Hematopoietic multipotent progenitor cell treated with erythropoietin and hydrocortisone succinate and interleukin-3 and kit ligand, for 6 days (in vitro differentiated cells): ENCODE measurements at places on chromosomes 3 and 15.
A peak's percentile ranks its signal among the peaks of the same experiment; 100 is the strongest.

GRCh38 chr15:67571648-67572415 is 29.3 kb downstream of the MAP2K5 start:
- no peak for DNase-seq

DNA sequence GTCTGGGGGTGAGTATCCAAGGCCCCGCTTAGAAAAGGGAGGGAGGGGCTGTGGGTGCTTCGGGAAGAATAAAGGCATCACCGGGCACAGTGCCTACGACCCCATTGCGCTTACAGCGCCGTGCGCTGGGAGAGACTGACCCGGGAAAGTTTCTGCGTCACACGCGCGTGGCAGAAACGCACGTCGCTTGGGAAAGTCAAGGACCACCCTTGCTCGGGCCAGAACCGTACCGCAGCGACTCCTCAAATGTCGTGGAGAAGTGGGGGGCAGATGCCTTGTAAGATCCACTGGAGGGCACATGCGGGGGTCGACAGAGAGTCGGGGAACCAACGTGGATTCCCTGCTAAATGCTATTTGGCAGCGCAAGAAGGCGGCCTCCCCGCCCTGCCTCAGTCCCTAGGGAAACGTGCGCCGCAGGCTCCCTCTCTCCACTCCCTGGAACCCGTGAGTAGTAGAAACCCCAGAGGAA is 2.4 kb downstream of the ADAMTS9 start:
- no peak for DNase-seq

DNA sequence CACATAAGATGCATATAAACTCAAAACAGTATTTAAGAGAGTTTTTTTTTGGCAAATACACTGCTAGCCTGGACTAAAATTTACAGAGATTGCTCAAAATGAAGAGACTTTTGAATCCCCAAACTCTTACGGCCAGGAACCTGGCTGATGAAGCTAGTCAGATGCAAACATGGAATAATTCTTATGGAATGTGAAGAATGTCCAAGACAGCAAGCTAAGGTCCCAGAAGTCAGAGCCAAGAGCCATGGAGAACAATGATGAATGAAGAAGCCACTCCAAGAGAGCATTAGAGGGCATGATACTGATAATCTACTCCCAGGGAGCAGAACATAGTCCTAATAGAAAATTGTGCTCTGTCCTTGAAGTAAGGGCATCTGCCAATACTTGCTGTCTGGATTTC is 705.5 kb downstream of the DIPK2A start:
- no peak for DNase-seq

GRCh38 chr3:73045391-73045790 is 16.1 kb upstream of the EBLN2 start:
- no peak for DNase-seq

DNA sequence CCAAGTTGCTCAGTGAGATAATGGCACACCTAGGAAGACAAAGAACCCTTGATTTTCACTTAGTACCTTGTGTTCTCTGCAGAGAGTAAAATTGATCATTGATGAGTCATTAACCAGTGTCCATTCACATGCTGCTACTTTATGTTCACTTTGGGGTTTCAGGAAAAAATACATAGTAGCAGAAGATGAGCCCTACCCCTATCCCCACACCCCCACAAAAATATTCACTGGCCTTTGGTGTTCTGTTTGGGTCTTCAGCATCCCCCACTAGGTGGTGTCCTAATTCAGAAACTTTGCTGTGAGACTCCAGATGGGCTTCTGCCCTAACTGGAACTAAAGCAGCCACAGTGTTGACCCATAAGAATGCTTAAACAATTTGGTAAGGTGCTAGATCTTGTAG is 178.8 kb downstream of the KLHL25 start:
- peak; percentile 74 for DNase-seq

DNA sequence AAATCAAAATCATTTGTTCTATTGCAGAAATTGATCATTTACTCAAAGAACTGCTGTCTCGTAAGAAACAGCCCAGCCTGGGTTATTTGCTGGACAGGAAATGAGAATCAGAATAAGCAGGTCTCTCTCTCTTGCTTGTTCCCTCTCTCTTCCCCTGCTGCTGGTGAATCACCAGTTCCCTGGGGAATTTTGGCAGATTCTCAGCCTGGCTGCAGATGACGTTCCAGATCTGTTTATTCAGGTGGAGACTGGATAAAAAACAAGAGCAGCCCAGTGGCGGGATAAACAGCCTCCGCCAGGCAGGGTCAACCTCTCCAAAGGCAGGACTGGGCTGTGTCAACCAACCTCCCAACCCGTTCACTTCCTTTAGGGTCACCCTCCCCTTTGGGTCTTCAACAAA is 72.1 kb downstream of the LRIG1 start:
- no peak for DNase-seq
